Hematopoietic multipotent progenitor cell treated with erythropoietin and hydrocortisone succinate and interleukin-3 and kit ligand, for 15 days (in vitro differentiated cells): ENCODE measurements at places on chromosomes 7 and 10.

- no peak for DNase-seq
Observed at GRCh38 chr7:2101630-2102374, 130.9 kb downstream of the MAD1L1 start.

- no peak for DNase-seq
Observed at GRCh38 chr7:131627735-131628190, 71.3 kb upstream of the PODXL start.

DNA sequence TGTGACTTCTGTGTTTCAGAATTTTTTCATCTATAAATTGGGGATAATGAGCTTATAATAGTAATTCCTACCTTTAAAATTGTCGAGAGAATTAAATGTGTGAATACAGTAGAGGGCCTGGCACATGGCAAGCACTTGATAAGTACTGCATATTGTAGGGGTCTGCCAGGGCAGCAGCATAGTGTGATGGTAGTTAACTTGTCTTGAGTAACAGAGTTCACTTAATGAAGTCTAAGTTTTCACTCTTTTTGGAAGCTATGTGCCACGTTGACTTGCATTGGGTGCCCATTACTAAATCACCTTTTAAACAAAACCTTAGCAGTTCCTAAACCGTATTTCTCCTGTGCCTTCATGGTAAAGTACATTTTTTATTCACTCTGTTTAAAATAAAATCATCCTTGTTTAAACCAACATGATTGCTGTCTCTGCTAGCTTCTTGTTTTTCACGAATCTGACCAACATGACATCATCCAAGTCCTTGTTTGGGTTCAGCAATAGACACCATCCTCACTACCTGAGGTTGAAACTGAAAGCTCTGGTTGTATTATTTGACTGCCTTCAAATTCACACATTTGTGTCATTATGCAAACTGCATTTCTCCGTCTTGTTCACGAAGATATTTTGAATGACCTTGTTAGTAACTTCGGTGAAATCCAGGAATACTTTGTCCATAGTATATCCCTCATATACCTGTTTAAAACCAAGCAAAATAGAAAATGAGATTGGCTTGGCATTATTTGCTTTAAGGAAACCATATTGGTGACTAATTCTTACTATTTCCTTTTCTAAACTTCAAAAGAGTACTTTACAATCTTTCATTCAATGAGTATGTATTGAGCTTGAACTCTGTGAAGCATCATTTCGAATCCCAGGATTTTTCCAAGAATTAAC, 340.2 kb downstream of the SUGCT start:
- no peak for DNase-seq

GRCh38 chr10:75492173-75492925, 60.9 kb downstream of the LRMDA start:
- DNase-seq = no peak

- no peak for DNase-seq
Observed at GRCh38 chr10:124074501-124075109, 18.8 kb downstream of the CHST15 start.

GRCh38 chr7:150935149-150935548, 43.0 kb downstream of the KCNH2 start:
- no peak for DNase-seq

GRCh38 chr10:1687190-1687589, 50.1 kb downstream of the ADARB2 start:
- no peak for DNase-seq

DNA sequence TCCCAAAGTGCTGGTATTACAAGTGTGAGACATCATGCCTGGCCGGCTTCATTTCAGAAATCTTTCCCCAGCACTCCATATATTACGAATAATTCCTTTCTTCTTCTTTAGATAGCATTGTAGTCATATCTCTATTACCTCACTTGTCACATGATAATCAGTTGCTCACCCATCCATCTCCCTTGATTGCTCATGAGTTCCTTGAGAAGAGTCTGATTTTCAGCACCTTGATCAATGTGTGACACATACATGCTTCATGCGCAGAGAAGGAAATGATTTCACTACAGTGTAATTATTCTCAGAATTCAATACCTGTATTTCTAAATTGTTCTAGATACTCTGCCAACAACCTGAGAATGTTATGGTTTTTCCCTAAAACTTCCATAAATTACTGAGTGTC, 26.7 kb upstream of the GGCT start:
- DNase-seq = no peak

DNA sequence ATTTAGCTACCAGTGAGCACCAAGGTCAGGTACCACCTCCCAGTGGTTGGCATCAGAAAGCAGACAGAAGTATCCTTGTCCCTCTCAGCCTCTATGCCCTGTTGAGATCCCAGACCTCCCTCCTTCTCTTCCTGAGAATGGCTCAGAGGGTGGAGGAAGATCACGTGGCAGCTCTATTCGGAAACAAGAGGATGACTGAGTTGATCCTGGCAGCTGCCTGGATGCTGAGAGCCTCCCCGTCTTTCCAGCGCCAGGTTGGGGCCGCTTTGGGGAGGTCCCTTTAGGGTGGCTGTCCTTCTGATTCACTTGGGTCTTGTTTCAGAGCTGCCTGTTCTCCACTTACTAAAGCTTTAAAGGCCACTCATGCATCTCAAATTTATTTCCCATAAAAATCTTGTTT, 36.9 kb upstream of the NPFFR1 start:
- DNase-seq = no peak

DNA sequence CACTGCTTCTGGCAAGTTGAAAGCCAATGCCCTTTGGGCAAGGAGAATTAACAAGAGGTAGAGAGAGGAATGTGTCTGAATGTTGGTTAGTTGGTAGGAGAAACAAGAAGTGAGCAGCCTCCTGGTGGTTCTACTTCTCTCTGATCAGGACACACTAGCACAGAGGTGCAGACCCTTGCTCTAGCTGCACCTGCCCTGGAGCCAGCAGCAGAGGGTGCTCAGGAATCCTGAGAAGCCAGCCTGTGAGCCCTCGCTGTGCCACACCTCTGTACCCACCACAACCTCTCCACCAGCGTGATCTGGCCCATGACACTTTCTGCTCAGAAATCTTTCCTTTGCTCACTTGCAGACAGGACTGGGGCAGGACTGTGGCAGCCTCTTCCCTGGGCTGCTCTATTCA, 364.7 kb downstream of the RPS24 start:
- no peak for DNase-seq

- DNase-seq = no peak
Observed at GRCh38 chr10:121322046-121322445, 276.2 kb downstream of the FGFR2 start.

DNA sequence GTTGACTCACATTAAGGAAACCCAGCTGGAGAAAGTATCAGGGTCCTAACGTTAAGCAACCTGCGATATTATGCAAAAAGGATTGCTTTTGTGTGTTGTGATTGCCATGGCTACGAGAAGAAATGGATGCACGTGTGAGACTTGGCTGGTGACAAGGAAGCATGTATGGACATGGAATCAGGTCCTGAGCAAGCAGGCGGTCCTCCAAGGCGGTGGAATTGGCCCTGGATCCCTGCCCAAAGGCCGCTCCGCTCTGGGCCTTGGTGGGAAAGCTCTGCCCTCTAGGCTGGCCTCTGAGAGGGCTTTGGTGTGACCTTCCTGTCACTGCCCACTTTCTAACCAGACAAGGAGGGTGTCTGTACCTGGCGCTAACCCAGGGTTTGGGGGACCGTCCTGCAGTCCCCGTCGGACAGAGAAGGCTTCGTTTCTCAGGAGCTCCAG, 192.1 kb downstream of the EBF3 start:
- no peak for DNase-seq

GRCh38 chr7:101122933-101123702, 3.8 kb upstream of the SERPINE1 start:
- DNase-seq = no peak

GRCh38 chr7:23115991-23116390, 10.4 kb downstream of the KLHL7 start:
- no peak for DNase-seq

DNA sequence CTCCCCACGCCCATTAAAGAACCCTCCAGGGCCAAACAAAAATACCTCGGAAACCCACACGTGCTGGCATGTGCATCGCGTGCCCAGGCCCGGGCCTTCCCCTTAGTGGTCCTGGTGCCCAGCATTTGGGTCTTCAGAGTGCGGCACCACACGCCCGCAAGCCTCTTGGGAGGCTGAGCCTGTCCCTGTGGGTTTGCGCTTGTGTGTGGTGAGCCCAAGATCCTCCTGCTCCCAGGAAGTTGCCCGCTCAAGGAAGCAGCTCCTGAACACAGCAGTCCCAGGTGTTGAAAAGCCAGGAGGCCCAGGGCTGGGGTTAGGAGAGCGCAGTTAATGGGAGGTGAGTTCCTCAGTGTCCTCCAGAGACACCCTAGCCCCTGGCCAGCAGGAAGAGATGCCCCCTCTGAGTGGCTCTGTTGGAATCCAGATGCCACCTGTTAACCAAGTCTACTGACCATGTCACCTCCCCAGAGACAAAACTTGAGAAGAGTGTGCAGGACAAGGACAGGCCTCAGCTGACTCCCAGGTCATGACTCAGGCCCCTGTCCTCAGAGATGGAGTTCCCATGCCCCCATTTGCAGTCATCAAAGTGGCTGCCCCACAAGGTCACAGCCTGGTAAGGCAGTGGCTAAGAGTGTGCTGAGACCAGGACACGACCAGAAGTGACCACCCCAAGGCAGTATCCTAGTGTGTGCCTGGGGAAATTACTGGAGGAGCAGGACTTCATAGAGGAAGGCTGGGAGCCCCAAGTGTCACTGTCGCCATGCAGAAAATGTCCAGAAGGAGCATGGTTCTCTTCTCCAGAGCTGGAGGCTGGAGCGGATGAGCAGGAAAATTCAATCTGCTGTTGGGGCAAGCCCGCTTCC, 5.2 kb downstream of the FZD9 start:
- no peak for DNase-seq

DNA sequence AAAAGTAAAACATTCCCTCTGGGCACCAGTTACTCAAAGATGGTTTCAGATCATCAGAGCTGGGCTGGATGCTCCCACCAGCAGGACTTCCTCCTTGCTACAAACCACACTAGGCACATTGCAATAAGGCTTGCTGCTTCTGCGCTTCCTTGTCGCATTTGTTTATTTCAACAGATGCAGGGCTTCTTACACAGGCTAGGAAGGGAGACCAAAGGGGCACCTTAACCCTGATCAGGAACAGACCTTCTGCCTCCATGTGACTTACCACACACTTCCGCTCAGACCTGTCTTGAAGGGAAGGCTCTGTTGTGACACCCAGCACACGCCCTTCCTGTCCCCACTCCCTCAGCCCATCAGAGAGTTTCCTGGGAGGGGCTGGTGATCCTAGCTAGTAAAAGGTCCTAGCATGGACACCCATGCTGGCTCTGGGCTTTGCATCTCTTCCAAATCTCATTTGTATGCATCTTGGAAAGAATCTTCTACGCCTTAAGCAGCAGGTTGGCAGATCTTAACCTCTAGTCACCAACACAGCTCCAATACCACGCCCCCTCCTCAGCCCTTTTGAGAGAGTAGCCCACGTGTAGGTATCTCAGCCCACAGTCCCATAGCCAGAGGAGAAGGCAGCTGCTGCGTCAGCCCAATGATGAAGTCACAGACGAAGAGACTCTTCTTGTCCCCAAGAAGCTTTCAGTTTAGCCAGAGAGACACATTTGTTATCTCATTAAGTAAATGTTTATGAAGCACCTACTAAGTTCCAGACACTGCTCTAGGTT, 47.1 kb upstream of the SVIL start:
- no peak for DNase-seq
